ENCODE measurements at places on chromosomes 5 and 9.
A peak's percentile ranks its signal among the peaks of the same experiment; 100 is the strongest.

DNA sequence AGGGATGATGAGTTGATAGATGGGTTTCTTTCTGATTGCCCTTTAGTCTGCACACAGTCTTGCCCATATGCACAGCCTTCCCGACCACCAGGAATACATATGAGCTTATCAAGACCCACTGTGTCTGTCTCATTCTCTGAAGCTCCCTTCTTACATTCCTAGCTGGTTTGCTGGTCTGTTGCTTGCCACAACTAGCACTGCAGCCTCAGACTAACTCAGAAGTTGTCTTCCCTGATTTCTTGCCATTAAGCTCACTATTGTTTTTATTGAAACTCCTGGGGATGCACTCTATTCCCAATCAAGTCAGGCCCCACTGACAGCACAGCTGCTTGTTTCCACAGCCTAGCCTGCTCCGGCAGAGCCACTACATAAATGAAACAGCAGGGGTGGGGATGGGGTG, 97.5 kb downstream of the SAXO1 start:
- DNase-seq: no peak

- peak; percentile 86 for DNase-seq
Observed at GRCh38 chr5:123549256-123549904, 37.4 kb downstream of the CSNK1G3 start.

GRCh38 chr9:34552606-34552981, 29.8 kb upstream of the ENHO start:
- DNase-seq: no peak

DNA sequence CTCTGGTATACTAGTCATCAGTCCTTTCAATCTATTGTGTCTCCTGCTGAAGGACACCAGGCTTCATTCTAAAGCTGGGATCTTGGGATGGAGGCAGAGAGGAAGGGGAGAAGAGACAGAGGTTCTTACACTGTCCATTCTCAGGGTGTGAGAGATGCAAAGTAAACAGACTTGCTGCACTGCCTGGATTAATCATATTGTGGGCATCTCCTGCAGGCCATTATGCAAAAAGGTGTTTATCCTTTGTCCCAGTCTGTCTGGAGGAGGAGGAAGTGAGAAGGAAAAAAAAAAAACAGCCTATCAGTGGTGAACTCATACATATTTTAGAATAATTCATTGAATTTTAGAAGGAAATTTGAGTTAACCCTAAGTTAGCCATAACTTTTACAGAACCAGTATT, 92.9 kb upstream of the TNPO1 start:
- DNase-seq: no peak

- DNase-seq: no peak
Observed at GRCh38 chr9:89185980-89186379, 7.4 kb upstream of the SHC3 start.

DNA sequence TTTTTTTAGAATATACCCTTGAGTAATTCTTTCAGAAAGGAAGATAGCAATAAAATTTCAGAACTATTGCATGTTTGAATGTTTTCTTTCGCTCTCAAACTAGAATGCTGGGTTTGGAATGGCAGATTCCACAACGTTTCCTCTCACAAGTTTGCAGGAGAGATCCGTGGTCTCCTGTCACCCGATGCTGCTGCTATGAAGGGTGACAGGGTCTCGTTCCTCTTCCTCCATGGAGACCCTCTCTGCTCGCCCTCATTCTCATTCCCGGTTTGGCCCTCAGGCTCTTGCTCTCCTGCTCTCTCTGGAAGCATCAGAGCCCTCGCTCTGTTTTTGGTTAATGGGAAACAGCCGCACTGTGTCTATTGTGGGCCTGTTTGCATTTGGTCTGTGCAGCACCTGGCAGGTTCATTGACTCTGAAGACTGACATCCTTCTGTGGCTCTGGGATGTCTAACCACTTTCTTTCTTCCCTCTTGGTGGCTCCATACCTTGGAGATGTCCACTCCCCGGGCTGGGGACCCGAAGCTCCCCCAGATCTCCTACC, 12.6 kb upstream of the FAM163B start:
- no peak for DNase-seq

DNA sequence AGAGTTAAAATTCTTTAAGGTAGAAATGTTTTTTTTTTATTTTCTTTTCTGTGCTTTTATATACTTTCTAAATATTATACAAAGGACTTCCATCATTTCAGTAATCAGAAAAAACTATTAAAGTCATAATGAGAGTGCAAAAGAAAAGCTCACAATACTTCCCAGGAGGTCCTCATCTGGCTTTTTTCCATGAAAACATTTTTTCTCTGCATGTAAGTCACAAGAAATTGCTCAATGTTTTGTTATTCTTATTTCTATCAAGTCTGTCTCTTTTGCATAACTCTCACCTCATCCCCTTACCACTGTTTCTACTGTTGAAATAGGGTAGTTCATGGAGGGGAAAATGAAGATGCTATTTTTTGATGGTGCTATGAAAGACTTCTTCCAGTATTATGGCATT, 375.0 kb downstream of the TMEM232 start:
- DNase-seq: no peak

- no peak for DNase-seq
Observed at GRCh38 chr9:116141864-116142561, 11.6 kb upstream of the PAPPA start.

DNA sequence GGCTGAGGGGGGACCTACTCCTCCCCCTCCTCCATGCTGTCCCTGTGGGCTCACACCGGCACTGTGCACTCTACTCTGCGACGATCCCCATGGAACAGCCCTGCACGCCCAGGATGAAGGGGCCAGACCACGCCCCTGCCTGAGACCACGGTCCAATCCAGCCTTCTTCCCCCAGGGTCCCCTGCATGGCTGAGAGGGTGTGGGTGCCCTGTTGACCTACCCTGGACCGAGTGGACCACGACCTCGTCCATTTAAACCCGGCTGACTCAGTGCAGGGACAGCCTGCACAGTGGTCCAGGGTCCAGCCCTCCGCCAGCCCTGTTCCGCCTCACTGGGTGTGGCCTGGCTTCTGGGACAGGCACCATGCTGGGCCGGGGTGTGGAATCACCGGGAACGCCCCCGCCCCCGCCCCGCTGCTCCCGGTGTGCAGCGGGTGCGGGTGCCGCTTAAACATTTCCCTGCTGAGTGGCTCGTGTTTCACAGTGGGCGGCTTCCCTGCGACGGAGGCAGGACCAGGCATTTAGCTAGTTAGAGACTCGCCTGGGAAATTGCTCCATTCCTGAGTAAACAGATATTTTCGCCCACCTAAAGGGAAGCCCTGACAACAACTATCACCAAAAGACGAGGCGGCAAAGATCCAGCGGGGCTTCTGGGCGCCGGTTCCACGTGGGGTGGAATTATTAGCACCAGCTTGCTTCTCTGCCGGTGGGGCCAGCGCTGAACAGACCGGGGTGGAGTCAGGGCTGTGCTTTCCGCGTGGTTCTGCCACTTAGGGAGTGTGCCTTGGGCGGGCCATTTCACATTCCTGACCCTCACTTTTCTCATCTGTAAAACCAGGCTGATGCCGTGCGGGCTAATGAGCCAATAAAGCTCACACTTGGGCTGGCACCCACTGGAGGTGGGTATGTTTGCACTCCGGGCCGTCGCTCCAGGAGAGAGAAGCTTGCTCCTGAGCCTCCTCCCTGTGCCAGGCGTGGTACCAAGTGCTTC, 22.6 kb downstream of the DBH start:
- no peak for DNase-seq

GRCh38 chr9:265209-265870, 50.7 kb downstream of the DOCK8 start:
- no peak for DNase-seq

DNA sequence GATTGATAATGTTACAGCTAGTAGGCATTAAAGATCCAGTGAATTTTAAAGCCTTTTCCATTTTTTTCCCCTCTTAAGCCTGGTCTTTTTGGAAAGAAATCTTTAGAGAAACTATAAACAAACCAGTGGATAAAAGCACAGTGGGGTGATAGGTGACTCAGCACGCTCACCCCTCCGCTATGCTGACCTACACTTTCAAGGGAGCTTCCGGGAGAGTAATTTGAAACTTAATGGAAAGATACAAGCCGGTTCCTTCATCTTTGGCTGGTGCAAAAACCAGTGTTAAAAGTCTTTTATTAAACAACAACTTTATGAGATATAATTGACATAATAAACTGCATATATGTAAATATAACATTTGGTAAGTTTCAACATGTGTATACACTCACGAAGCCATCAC, 27.0 kb upstream of the ALDOB start:
- no peak for DNase-seq

- DNase-seq: no peak
Observed at GRCh38 chr9:7653262-7653661, 146.3 kb downstream of the DMAC1 start.

DNA sequence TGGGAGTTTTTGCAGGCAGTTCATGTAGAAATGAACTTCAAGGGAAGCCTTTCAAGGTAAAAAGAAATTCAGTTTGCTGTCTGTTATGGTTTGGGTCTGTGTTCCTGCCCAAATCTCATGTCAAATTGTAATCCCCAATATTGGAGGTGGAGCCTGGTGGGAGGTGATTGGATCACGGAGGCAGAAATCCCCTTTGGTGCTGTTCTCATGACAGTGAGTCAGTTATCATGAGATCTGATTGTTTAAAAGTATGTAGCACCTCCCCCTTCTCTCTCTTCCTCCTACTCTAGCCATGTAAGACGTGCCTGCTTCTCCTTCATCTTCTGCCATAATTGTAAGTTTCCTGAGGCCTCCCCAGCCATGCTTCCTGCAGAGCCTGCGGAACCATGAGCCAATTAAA, 341.4 kb downstream of the ARHGEF28 start:
- DNase-seq: no peak

GRCh38 chr9:120711841-120712538, 2.3 kb downstream of the MEGF9 start:
- no peak for DNase-seq

DNA sequence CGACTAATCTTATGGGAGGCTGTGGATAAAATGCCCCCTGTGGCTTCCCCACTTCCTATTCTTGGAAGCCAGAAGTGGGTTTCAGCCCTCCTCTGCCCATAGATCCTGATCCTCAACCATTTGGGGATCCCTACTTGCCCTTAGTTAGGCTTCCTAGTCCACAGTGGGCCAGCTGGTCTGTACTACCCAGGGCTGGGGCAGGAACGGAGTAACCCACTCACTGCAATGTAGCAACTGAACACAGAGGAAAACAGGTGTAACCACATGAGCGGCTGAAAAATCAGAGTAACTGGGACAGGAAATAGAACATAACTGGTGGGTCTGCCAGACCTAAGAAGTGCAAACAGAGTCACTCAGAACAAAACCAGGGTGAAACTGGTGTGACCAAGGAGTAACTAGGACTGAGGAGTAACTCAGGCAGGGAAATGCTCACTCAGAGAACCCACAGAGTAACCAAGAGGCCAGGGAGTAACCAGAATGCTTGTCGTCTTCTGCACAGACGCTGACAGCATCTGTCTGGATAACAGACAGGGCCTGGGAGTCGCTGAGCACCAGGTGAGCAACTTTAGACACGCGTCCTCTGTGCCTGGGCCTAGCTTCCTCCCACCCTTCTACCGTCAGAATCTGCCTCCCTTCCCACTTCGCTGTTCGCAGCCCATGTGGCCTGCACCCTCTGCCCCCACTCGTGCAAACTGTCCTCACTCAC, 1.0 kb downstream of the AQP3 start:
- peak; percentile 67 for DNase-seq

DNA sequence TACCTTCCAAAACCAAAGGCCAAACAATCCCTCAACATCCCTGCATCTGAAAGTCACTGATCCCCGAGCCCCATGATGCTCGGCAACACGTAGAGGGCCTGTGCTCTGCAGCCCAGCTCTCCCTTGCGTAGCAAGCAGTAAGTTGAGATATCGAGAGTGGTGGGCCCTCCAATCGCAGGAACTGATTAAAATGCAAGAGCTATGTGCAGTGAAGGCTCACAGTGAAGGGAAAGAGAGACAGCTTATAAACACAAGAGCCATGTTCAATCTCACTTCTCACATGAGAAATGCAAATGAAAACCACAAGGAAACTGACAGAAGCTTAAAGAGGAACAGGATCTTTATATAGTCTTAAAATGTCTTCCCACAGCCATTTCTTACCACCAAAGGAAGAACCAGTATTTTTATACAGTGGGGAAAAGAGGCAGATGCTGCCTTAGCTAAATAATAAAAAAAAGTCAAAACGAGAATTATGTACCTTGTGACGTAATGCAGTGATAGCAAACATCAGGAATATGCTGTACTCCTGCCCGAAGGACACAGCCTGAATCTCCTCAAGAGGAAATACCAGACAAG, 24.6 kb downstream of the TTF1 start:
- DNase-seq: no peak

DNA sequence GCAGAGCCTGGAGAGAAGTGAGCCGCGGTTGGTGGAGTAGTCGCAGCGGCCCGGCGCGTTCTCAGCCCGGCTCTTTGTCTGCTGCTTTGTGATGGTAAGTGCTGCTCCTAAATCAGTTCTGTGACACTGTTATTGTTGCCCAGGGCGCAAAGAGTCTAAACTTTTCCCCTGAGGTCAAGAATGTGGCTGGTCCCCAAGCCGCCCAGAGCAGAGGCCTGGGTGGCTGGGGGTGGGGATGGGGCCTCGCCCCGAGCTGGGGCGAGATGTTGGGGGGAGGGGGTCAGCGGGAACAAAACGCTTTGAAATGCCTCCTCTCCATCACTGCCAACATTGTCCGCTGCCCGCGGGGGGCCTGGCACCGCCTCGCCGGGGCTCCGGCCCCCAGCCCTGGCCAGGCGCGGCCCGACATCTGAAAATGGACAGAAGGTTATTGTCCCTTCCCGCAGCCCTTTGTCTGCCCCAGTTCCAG, 11.7 kb upstream of the CERCAM start:
- DNase-seq: no peak

- DNase-seq: peak; percentile 52
Observed at GRCh38 chr5:177557041-177557647, 2.8 kb upstream of the FAM193B start.

DNA sequence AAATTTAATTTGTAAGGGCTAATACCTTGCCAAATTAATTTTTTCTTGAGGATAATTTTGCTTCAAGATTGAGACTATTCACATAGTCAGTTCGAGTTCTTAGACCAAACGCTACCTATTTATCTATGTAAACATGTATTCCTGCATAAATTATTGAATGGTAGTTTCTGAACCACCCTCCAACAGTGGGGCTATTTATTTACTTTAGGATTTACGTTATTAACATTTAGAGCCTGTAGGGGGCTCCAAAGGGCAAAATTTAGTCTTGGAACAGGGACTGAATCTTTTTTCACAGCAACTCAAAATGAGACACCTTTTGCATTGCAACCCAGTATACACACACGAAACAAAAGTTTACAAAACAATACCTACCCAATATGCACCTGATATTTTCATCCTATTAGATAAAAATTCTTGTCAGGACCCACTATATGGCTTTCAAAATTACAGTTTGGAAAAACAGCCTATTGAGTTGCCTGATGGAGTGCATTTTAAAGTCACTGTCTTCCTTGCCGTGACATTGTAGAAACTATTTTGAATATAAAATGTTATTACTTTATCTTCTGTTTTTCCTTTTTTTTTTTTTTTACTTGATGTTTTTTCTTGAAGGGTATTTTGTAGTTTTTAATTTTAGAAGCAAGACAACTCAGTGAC, 47.1 kb upstream of the POU4F3 start:
- DNase-seq: peak; percentile 43

All from CD4-positive, alpha-beta T cell treated with Interleukin-21 for 1 hour (primary cell).